Adrenal gland (tissue), 19 donors: ENCODE measurements at places on chromosomes 1 and 21.

DNA sequence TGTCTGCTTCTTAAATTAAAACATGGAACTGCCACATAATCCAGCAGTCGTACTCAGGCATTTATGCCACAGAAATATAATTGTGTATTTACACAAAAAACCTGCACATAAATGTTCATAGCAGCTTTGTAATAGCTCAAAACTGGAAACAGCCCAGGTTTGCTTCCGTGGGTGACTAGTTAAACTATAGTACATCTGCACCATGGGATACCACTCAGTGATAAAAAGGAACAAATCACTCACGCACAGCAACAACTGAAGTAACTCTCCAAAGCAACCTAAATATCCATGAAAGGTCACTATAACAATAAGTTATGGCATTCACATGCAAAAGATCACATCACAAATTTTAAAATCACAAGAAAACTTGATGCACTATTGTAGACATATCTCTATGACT lies 64.4 kb downstream of the KCNT2 start:
- no peak for DNase-seq

- DNase-seq = peak; percentile 79
These were observed 519 bp downstream of the ZNF496 start for GRCh38 chr1:247331172-247331524.

DNA sequence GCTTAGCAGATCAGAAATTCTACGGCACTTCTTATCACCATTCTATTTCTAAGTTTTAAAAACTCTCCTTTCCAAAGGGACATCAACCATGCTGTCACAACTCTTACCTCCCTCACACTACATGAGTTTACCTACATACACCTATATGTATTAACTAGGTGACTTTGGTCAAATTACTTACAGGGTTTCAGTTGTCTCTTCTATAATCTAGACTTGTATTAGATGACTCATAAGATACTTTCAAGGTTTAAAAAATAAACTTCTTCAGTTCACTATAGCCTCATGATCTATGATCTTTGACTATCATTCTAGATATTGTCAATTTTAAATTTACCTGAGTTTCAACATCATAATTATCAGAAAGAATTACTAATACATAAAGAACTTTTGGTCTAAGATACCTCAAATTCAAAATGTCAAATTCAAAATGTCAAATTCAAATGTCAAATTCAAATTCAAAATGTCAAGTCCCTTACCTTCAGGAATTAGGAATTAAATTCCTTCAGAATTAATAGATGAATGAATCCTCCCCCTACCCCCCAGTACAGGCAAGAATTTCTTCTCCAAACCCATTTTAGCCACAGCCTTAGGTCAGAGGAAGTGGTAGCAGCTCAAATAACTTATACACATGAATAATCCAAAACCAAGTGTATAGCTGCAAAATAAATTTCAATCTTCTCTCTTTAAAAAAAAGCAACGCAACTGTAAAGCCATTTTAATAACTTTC lies 31.1 kb downstream of the OTUD7B start:
- no peak for DNase-seq

- DNase-seq = peak; percentile 77
These were observed 39.8 kb downstream of the TGFBR3 start for GRCh38 chr1:91846007-91846638.

DNA sequence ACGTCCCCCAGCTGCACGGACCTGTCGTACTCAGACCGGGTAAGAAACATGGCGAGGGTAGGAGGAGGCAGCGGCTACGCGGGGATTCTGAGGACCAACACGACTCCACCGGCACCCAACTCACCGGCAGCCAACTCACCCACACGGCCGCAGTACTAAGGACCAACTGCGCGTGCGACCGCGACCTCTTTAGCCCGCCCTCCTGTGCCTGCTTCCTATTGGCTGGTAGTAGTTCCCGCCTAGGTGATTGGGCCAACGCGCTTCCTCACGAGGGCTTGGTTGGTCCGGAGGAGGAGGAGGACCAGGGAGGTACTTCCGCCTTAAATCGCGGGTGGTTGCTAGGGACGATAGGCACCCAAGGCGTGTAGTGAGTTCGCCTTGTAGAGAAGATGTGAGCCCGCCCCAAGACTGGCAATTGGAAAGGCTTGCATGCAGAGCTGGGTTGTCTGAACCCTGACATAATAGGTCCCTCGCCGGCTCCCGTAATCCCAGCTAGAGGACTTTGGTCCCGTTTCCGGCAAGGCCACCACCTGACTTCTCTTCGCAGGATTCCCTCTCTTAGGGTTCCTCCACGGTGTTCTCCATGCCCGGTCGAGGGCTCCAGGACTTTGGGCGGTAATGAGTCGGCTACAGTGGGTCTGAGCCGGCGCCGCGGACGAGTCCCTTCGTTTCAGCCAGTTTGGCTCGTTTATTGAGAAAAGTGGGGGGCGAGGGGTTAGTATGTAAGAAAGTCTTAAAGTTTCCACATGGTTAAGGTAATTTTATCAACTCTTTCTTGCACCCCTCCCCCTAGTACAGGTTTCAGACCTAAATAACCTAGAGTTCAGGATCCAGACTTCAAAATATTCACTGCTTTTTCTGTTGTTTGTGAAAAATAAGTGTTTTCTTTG lies at the start of gene PSMA5:
Gene PSMA5, minus strand, starts transcription at position 168 of the 890 bp plus-strand sequence. Its CDS starts 118 bp downstream, at position 50.
- peak; percentile 98 for DNase-seq

DNA sequence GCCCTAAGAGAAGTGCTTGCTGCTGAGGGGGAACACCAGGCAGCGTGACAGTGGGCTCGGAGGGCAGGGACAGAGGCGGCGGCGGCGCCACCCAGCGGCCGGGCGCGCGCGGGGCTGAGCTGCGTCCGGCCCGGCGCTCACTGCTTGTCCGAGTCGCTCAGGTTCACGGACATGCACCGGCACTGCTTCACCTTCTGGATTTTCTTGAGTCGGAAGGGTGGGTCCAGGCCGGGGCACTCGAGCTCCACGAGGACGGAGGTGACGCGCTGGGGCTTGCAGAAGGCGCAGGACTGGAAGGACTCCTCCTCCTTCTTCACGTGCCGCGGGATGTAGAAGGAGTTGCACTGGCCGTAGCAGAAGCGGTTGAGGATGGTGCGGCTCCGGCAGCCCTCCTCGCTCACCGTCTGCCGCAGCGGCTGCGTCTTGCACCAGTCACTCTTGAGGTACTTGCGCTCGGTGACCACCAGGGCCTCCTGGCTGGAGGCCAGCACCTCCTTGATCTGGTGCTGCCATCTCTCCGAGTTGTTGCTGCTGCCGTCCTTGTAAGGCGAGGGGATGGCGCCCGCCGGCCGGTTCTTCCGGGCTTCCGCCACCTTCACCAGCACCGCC lies 119.0 kb downstream of the GREM2 start:
- peak; percentile 64 for DNase-seq

GRCh38 chr1:12400027-12400693 lies 170.3 kb downstream of the VPS13D start:
- DNase-seq = no peak

GRCh38 chr1:12245116-12245515 lies 15.3 kb downstream of the VPS13D start:
- no peak for DNase-seq

GRCh38 chr1:91500756-91501522 lies at the start of gene CDC7:
Gene CDC7 (plus strand): TSS chr1:91500851. CDS start chr1:91501717, 866 bp downstream.
- DNase-seq = peak; percentile 91

GRCh38 chr1:81664341-81664740 lies 136.4 kb upstream of the ADGRL2 start:
- DNase-seq = no peak

DNA sequence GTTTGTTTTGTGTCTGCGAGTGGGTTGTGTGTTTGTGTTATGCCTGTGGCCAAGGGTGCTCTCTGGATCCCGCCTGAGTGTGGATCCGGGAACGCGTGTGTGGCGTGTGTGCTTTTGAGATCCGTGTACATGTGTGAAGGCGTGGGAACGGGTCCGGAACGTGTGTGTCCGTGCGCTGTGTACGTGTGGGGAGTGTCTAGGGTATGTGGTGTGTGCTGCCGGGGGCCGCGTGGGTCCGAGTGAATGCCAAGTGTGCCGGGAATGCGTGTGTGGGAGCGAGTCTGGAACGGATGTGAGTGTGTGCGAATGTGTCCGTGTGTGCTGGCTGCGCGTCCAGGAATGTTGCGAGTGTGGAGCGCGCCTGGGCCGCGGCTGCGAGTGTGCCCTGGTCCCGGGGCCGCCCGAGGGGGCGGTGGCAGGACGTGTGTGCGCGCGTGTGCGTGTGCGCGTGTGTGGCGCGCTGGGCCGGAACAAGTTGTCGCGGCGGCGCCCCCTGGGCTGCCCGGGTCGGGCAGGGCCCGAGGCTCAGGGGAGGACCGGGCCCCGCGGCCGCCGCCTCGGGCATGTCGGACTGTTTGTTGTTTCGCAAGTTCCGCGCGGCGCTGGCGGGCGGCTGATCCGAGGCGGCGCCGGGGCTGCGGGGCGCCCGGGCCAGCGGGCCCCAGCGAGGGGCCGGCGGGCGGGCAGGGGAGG lies 953 bp downstream of the PTPRU start:
- no peak for DNase-seq

- DNase-seq = no peak
These were observed 6.2 kb downstream of the CPLANE2 start for GRCh38 chr1:16230744-16231143.

DNA sequence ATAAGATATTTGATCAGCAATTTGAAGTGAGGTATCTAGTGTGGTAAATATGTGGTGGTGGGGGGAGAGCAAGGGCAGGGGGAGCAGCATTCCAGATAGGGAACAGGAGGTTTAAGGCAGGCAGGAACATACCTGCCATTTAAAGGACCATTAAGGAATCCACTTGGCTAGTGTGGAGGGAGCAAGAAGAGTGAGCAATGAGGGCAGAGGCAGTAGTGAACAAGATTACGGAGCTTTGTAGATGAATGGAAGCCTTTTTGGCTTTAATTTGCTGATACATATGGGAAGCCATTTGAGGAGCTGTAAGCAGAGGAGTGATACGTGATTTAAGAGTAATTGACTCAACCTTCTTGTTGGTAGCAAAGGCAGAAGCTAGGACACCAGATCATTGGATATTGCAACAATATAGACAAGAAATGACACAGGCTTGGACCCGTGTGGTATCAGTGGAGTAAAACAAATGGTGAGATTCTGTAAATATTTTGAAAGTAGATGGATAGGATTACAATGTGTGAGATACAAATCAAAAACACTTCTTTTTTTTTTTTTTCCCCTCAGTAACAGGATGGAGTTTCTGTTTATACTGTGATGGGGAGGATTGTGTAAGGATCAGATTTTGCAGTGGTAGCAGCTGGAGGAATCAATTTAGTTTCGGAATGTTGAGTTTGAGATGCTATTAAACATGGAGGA lies 73.8 kb upstream of the B3GALT2 start:
- no peak for DNase-seq

DNA sequence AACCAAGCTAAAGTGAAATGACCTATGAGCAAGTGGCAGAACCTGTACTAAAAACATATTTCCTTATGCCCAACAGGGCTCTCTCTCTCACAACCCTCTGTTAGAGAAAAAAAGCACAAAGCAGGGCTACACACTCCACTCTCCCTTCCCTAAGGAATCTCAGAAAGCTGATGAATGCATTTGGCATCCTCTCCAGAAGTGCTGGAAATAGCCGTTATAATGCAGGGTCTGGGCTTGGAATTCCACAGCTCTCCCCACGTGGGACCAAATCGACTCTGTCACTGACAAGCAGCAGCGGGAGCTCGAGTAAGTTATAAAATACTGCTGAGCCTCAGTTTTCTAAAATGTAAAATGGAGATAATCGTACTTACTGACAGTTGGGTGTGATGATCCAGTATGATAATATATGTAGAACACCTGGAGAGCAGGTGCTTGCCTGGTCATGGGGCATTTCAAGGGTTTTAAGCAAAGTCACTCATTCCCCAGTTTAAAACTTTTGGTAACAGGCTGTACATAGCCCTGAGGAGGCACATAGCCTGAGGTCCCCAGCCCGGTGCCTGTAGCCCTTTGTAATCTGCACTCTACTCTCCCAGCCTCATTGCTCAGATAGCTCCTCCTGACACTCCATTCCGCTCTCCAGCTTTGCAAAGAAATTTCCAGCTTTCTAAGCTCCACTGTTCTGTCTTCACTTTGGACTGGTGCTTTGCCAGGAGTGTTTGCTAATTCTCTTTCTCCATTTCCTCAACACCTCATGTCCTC lies 175.6 kb upstream of the DAB1 start:
- DNase-seq = no peak

DNA sequence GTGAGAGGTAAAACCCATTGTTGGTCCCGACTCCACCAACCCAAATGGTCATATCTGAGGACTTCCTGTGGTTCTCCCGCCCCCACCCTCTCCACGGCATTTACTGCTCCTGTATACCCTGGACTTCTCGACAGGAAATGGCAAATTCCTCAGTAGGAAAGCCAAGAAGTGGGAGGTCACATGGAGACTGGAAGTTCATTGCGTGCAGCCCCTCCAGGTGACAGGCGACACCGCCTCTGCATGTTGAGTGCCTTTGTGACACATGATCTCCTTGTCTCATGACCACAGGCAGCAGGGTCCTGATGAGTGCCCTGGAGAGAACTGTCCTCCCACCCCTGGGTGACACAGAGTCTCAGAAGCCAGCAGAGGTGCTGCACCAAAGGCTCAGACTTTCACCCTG lies 24.2 kb downstream of the ERG start:
- DNase-seq = peak; percentile 54

DNA sequence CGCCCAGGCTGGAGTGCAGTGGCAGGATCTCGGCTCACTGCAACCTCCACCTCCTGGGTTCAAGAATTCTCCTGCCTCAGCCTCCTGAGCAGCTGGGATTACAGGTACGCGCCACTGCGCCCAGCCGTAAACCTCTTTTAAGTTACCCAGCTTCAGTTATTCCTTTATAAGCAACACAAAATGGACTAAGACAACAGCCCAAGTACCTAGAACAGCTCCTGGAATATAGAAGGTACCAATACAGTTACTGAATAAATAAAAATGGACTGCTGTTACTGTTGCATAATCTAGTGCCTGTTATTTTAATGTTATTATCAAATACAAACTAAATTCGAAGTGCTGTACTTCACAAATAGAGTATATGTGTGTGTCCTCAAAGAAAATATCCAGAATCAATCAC lies 17.1 kb downstream of the RNF115 start:
- no peak for DNase-seq

- no peak for DNase-seq
These were observed 156.0 kb downstream of the TOMM20 start for GRCh38 chr1:234972411-234973191.

DNA sequence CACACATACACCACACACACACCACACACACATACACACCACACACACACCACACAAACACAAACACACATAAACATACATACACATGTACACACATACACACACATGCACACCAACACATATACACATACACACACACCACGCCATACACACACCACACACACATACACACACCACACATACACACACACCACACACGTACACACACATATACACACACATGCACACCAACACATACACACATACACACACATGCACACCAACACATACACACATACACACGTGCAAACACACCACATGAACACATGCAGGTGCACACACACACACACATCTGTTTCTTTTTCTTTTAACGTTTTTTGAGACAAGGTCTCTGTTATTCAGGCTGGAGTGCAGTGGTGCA lies 41.0 kb upstream of the SLC45A1 start:
- no peak for DNase-seq

DNA sequence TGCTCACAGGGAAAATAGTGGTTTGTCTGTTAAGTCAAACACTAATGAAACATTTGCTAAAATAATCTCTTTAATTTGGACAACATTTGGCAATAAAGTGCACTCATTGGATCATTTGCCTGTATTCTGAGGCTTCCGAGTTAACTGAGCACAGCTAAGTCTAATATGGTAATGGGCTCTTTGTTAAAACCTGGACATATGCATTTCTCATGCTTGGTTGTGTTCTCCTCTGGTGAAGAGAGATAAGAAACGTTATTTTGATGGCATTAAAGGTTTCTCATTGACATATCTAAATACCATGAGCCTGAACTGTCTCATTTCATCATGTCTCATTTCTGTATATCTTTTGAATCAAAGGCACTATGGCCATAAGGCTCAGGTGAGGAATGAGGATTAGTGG lies 13.4 kb upstream of the NRIP1 start:
- no peak for DNase-seq

GRCh38 chr21:37407719-37408420 lies 41.3 kb downstream of the DYRK1A start:
- DNase-seq = no peak
